Adrenal gland (tissue), 19 donors: ENCODE measurements at places on chromosomes 7 and 10.

DNA sequence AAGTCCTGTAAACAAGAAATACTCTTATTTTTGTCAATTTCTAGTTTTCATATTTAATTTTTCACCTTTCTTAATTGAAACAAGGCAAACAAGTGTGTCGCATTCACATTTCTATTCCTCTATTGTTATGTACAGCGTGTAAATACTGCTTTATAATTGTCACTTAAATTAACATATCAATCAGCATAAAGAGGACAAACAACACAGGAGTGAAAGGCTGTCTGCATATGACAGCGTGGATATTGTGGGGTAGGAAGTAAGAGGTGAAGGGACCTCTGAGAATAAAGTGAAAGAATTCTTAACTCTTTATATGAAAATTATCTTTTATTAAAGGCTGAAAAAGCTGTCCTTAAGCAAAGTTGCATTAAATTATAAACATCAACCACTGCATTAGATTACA is 797.9 kb upstream of the COBL start:
- H3K27me3 ChIP-seq: no peaks in the 10 kb centered on the region
- no peaks in the 10 kb centered on the region for H3K4me1 ChIP-seq

DNA sequence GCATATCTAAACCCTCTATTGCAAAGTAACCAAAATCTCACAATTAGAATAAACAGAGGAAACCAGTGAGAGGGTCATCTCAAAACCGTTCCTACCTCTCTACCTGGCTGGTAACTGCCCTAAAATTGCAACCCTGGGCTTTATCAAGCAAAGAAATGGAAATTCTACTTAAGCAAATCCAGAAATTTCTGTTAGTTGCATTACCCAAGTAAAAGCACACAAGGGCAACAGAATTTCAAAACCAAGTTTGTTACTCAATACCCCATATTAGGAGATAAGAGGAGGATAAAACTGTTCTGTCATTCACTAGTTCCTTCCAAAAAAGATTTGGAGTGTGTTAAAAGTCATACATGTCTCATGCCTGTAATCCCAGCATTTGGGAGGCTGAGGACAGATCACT is 195.3 kb downstream of the FAM107B start:
- peaks cover 11% of the 10 kb centered on the region for H3K4me1 ChIP-seq
- H3K27me3 ChIP-seq: no peaks in the 10 kb centered on the region
- no peak for DNase-seq

GRCh38 chr10:69816521-69816920 is 14.8 kb downstream of the COL13A1 start:
- H3K27me3 ChIP-seq: no peaks in the 10 kb centered on the region
- H3K27ac ChIP-seq: no peak overlapping the region
- DNase-seq: peak; percentile 7
- no peaks in the 10 kb centered on the region for H3K36me3 ChIP-seq
- no peaks in the 10 kb centered on the region for H3K4me1 ChIP-seq
- no peak overlapping the region for H3K4me3 ChIP-seq

GRCh38 chr7:92722541-92722940 is 113.8 kb downstream of the CDK6 start:
- H3K27ac ChIP-seq: no peak overlapping the region
- no peak overlapping the region for H3K4me3 ChIP-seq
- peaks cover 37% of the 10 kb centered on the region for H3K4me1 ChIP-seq
- H3K27me3 ChIP-seq: no peaks in the 10 kb centered on the region

DNA sequence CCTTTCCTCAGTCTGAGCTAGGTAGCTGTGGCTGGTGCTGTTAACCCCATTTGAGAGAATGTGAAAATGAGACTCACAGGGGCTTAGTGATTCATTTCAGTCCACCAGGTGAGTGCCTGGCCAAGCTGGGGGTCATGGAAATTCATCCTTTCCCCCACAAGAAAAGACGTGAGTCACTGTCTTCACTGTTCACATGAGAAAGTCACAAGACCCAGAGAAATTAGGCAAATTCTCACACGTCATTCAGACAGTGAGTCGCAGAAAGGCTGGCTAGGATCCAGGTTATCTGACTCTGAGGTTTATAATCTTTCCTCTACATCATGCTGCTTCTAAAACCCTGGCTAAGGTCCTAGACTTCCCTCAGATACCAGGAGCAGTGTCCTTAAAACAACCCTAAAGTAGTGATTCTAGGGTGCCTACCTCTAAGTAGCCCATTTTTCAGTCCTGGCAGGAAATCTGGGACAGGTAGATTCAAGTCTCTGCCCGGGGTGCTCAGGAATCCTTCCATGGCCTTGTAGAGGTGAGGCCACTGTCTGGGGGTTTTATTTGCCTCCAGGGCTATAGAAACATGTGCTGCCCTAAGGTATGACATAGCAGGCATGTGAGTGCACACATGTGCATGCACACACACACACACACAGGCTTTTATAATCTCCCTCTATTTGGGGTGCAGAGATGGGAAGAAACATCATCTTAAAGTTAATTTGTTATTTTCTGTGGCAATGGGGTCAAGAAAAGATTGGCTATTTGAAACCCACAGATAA is 427.9 kb upstream of the CELF2 start:
- no peaks in the 10 kb centered on the region for H3K4me1 ChIP-seq
- no peaks in the 10 kb centered on the region for H3K27me3 ChIP-seq
- H3K4me3 ChIP-seq: no peak overlapping the region
- no peak overlapping the region for H3K27ac ChIP-seq
- no peaks in the 10 kb centered on the region for H3K36me3 ChIP-seq
- DNase-seq: peak; percentile 76

GRCh38 chr7:14507617-14508016 is 394.9 kb downstream of the DGKB start:
- peak; percentile 31 for DNase-seq
- H3K4me1 ChIP-seq: no peaks in the 10 kb centered on the region

- no peaks in the 10 kb centered on the region for H3K36me3 ChIP-seq
- H3K27me3 ChIP-seq: no peaks in the 10 kb centered on the region
- H3K4me1 ChIP-seq: no peaks in the 10 kb centered on the region
- no peak overlapping the region for H3K4me3 ChIP-seq
- no peak overlapping the region for H3K27ac ChIP-seq
- no peak for DNase-seq
Observed at GRCh38 chr10:53233749-53234148, 461.2 kb upstream of the MBL2 start.

DNA sequence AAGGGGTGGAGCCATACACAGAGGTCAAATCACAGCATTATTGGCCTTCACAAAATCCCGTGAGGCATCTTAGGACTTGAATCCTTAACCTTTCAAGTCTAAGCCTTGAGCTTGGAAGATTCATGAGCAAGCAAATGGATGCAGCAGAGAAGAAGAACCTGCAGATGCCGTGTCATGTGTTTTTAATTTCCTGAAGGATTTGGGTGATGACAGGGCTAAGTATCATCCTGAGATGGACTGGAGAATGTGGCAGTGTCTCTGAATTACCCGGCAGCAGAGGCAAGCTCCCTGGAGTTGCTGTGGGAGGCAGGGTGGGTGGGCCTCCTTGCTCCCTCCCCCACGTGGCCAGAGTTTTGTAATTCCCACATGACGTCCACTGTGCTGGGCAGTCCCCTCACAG is 50.8 kb downstream of the GCC1 start:
- no peaks in the 10 kb centered on the region for H3K36me3 ChIP-seq
- H3K27ac ChIP-seq: no peak overlapping the region
- H3K4me3 ChIP-seq: no peak overlapping the region
- no peak for DNase-seq
- peaks cover 7% of the 10 kb centered on the region for H3K27me3 ChIP-seq
- no peaks in the 10 kb centered on the region for H3K4me1 ChIP-seq

DNA sequence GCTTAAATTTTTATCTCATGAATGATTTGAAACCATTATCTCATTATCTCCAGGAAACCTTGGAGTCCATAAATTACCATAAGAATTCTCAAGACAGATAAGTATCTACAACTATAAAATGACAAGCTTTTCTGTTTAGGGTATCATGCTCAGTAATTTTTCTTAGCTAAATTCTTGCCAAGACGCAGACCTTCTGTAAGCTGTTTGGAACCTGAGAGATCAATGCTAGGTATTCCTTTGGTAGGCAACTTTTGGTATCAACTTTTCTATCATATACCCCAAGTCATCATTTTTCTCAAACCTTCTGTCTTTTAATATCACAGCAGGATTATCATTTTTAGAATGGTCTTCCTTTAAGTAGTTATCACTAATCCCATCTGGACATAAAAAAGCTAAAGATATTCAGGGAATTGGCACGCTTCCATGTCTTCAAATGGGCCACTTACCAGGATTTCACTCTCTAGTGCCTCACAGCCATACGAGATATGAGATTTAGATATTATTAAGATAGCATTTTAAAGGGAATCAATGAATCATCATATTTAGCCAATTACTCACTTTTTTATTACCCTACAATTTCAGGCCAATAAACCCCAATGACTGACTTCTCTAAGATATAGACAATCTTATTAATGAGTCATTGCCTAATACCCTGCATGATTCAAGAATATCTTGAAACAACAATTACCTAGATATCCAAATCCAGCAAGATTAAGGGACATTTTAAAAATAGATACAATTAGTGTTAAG is 544.1 kb downstream of the HTR7 start:
- peaks cover 5% of the 10 kb centered on the region for H3K27me3 ChIP-seq
- H3K27ac ChIP-seq: no peak overlapping the region
- no peak for DNase-seq
- H3K4me1 ChIP-seq: peaks cover 7% of the 10 kb centered on the region

DNA sequence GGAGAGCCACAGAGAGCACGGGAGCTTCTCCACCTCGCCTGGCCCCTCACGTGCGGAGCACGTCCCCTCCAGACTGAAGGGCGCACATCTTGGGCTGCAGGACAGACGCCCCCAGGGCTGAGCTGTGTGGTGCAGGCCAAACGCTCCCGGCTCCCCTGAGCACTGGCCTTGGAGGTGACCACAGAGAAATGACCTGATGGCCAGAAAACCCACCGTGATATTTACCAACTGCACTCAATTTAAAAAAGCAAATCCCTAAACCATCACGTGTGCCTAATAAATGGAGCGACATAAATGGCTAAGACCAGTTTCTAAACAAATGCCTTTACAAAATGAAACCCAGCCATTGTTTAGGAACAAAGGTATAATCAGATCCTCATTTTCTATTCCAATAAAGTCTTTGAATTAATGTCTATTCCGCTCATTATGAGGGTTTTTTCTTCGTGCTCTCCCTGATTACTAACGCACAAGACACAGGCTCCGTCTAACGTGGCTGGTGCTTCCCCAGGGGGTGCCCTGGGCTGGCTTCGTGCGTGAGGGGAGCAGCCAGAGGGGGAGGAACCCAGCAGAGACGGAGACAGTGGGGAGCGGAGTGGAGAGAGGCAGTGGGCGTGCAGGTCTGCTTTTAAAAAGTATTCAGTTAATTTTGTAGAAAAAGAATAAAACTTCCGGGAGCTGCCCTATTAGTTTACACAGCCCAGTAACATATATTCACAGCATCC is 190.3 kb downstream of the DNAJB6 start:
- H3K36me3 ChIP-seq: no peaks in the 10 kb centered on the region
- no peak overlapping the region for H3K4me3 ChIP-seq
- no peaks in the 10 kb centered on the region for H3K4me1 ChIP-seq
- no peak for DNase-seq
- H3K27me3 ChIP-seq: no peaks in the 10 kb centered on the region

DNA sequence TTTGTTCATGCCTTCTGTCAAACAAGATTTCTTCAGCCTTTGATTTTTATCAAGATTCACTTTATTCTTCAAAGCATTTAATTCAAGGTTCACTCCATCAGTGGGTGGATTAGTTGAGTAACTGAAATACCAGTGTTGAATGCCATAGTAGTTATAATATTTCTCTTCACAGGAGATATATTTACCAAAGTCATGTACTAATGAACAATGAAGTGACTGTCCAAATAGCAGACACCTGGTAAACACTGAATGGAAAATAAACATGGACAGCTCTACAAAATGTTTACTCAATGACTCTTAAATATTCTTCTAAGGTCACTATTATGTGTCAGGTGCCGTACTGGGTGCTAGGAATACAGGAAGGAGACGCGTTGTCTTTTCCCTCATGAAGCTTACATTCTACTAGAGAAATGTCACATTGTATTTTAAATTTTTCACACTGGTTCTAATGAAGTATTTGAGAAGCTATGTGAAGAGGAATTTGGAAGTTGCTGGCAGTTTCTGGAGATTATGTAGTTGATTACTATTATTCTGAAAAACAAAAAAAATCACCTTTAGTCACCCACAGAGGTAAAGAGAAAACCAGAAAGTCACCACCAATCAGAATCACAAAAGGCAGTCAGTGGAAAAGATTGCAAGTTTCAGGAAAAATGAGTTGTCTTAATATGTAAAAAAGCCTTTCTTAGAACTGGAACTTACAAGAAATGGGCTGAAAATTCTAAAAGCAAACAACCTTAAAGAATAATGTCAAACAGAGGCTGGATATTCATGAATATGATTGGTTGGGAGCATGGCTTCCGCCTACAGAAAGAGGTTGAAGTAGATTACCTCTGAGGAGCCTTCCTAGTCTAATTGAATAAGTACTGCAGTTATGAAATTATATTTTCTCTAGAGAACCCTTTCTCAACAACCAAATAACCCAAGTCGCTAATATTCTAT is 84.5 kb downstream of the RTKN2 start:
- DNase-seq: no peak
- H3K4me3 ChIP-seq: no peak overlapping the region
- no peaks in the 10 kb centered on the region for H3K27me3 ChIP-seq
- H3K36me3 ChIP-seq: no peaks in the 10 kb centered on the region
- peaks cover 7% of the 10 kb centered on the region for H3K4me1 ChIP-seq

- DNase-seq: peak; percentile 15
- peak overlapping the region; percentile 7 for H3K4me3 ChIP-seq
- H3K4me1 ChIP-seq: peaks cover 50% of the 10 kb centered on the region
- no peaks in the 10 kb centered on the region for H3K36me3 ChIP-seq
Observed at GRCh38 chr10:6089334-6090219, 743 bp downstream of the RBM17 start.

DNA sequence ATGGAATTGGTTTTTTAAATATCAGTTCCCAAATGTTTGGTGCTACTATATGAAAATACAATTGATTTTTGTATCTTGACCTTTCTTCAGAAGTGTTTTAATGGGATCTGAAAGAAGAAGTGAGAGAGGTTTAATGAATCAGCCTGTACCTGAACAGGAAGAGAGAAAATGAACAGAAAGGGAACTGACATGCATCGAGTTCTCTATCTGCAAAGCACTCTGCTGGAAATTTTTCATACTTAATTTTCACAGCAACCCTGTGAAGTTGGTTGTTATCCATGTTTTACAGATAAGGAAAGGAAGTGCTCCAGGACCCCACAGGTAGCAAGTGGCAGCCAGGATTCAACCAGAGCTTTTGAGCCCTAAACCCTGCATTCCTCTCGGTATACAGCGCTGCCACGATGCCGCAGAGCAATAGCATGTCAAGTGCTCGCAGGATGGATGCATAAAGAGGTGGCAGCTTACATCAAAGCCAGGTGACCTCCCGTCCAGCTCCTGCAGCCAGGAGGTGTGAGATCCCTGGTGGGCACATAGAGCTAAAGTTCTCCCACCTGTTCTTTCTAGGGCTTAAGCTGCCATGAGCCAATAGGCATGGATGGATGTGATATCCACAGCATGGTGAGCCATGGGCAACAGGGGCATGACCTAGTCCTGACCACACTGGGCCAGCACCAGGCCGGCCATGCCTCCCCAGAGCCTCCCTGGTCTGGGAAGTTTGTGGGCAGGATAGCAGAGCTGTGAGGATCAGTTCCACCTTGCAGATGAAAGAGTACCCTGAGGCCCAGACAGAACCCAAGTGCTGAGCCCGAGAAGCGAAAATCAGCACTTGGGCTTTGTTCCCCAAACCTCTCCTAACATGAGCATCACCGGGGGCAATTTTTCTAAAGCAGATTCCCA is 57.2 kb downstream of the CALML3 start:
- DNase-seq: no peak
- no peaks in the 10 kb centered on the region for H3K36me3 ChIP-seq
- no peaks in the 10 kb centered on the region for H3K27me3 ChIP-seq

- no peaks in the 10 kb centered on the region for H3K36me3 ChIP-seq
- no peak overlapping the region for H3K27ac ChIP-seq
- no peaks in the 10 kb centered on the region for H3K4me1 ChIP-seq
- H3K4me3 ChIP-seq: no peak overlapping the region
- H3K27me3 ChIP-seq: no peaks in the 10 kb centered on the region
Observed at GRCh38 chr10:42697926-42698325, 59.6 kb upstream of the ZNF33B start.
